ENCODE measurements at places on chromosomes 1 and 21.
A peak's percentile ranks its signal among the peaks of the same experiment; 100 is the strongest.

- no peak for DNase-seq
Observed at GRCh38 chr1:76668046-76668445, 199.2 kb upstream of the ST6GALNAC5 start.

GRCh38 chr1:7574121-7575040, 196.7 kb upstream of the VAMP3 start:
- DNase-seq, result no peak

- DNase-seq, result peak; percentile 6
Observed at GRCh38 chr1:72281144-72281543, 1.2 kb downstream of the NEGR1 start.

- DNase-seq, result no peak
Observed at GRCh38 chr1:17933971-17934370, 173.6 kb upstream of the IGSF21 start.

- DNase-seq, result peak; percentile 60
Observed at GRCh38 chr1:27609618-27610240, 5.8 kb upstream of the AHDC1 start.

DNA sequence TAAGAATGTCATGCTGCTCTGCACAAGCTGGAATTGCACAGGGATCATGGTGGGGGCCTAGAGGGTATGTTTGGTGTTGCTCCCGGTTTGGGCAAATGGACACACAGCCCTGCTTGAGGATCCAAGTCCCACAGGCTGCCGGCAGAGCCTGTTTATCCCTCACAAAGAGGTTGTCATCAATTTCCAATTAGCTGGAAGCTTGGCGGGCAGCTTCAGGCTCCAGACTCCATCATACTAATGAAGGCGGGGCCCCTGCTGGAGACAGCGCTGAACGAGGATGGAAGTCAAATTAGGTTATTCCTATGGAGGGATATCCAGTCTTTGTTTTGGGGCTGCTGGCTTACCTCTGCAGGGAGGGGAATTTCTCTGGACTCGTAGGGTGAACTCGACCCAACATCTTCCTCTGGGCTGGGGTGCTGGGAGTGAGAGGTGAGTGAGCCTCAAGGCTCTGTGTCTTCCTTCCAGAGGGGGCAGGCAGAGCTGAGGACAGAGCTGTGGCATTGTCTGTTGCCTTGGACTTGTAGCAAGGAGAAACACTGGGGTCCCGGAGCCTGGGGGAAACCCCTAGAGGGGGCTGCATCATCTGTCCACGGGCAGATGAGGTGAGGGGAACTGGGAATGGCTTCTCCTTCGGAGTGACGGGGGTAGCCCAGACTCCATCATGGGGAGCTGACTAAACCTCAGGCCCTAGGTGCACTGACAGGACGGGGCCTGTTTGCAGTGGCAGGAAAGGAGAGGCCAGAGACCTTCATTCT, 24.9 kb upstream of the PARP1 start:
- no peak for DNase-seq

DNA sequence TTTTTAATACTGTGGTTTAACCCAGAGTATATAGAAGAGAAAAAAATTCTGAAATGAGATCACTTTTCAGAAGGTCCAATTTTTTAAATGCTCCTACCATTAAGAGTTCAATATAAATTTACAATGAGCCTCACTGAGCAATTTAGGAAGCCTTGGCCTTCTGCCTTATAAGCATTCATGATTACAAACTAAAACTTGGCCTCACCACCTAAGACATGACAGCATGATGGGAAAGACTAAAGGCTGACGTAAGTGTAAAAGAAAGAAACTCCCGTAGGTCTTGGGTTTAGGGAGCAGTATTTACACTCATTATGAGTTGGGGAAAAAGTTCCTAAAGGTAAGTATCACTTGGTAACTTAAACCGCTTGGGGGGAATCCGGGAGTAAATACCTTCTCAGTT, 70.7 kb upstream of the ESRRG start:
- no peak for DNase-seq

- DNase-seq, result no peak
Observed at GRCh38 chr21:21412096-21412495, 413.9 kb downstream of the NCAM2 start.

GRCh38 chr21:36636016-36636415, 62.9 kb upstream of the SIM2 start:
- no peak for DNase-seq

GRCh38 chr1:107871259-107871658, 93.7 kb downstream of the VAV3 start:
- DNase-seq, result no peak

GRCh38 chr1:244050835-244051444, at the start of gene ZBTB18:
ZBTB18 (plus strand) TSS chr1:244051283; CDS start chr1:244051432, 149 bp downstream.
- no peak for DNase-seq

DNA sequence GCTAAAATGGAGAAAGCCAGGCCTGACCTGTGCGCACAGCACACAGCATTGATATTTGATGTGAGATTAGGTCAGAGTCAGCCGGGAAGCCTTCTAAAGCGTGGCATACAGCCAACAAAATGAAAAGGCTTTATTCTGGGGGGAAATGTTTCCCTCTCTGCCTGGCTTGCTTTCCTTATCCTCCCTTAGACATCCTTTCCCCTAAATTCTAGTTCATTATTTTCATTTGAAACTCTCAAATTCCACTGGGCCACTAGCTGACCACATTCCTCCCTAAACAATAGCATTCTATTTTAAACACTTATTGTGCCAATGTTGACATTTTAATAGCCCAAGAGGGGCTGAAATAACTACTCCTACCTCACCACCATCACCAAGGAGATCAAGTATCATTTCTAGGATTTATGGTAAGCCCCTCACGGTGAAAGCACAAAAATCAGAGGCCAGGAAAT, 49.4 kb downstream of the LEPR start:
- DNase-seq, result no peak

DNA sequence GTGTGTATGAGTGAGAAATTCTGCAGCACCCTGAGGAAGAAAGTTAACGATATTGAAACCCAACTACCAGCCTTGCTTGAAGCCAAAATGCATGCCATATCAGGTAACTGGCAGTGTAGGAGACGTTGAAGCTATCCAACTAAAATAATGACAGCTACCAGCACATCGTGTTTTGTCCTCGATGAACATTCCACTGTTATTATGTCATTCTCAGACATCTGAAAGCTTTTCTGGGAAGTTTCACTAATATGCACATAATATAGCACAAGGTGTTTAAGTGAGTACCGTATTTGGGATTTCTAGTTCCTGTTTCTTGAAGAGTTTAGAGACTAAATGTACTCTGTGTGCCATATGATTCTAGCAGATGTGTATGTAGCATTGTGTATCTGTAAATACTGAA, 173.5 kb downstream of the DISC1 start:
- DNase-seq, result no peak

DNA sequence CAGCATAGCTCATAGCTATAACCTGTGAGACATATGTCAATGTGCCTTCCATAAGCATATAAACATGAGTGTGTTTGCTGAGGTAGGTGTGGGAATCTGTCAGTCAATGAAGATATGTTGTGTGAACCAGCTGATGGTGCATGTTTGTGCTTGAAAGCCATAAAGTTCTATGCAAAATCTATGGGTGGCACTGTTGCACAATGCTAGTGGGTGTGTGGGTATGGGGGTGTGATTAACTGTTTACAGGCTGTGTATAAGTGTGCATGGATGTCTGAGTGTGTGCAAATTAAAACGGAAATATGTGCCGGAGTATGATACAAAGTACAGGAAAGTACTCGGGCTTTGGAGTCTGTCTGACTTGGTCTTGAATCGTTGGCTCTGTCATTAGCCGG, 1.0 kb upstream of the ATP2B4 start:
- peak; percentile 42 for DNase-seq

DNA sequence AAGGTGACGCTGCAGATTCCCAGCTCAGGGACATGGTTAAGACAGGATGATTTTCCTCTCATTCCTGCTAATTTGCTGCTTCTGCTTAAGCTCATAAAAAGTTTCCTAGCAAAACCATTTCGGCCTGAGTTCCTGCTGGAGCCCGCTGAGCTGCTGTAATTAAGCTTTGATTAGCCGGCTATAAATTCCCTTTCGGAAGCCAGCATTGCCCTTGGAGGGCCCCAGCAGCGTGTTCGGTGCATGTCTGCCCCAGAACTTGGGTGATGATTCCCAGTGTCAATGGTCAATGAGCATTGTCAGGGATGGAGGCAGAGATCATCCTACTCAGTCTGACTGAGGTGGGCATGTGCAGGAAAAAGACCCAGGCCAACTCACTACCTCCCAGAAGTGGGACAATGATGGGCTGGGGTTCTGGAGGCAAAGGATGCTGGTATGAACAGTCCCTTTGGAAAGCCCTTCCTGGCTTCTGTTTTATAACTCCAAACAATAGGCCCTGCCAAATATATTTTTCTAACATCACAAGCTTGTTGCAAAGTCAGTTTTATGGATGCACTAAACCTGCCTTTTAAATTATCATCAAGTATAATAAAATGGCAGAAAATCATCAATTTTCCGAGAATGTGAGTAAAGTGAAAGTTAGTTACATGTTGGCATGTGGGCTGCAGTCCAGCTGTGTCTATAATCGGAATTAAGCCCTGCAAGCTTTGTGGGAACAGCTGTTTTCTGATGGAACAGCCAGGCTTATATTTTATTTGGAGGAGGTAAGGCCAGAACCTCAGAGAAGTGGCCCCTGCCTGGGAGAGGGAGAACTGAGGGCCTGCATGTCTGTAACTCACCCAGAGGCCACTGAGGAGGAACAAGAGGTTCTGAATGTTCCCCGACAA, 257.1 kb downstream of the GRIK3 start:
- DNase-seq, result no peak

GRCh38 chr1:39332828-39333227, 128.3 kb downstream of the MACF1 start:
- no peak for DNase-seq

- DNase-seq, result peak; percentile 5
Observed at GRCh38 chr1:113057006-113057405, 16.0 kb upstream of the LRIG2 start.

GRCh38 chr1:232211149-232211548, 418.8 kb downstream of the SIPA1L2 start:
- no peak for DNase-seq

DNA sequence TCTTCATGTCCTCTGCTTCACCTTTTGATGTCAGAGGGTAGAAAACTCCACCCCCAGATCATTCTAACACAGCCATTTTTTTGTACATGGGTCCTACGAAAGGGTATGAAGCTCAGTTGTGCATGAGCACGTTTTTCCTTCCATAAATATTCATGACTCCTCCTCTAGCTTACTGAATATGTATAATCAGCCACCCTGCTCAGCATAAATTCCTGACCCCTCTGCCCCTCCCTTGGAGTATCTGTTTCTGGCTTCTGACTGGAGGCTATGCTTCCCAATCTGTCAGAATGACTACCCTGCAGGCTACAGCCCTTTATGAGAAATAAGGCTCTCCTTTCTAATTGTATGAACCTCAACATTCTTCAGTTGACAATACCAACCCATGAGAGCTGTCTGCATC, 42.8 kb upstream of the PARP1 start:
- DNase-seq, result no peak

GRCh38 chr1:28537457-28538199, 15.3 kb upstream of the TRNAU1AP start:
- no peak for DNase-seq

GRCh38 chr1:43441166-43441893, 12.4 kb downstream of the HYI start:
- DNase-seq, result no peak

- DNase-seq, result no peak
Observed at GRCh38 chr21:35284199-35284598, 235.1 kb upstream of the RUNX1 start.

- DNase-seq, result no peak
Observed at GRCh38 chr1:95002540-95003432, 70.0 kb downstream of the ALG14 start.

DNA sequence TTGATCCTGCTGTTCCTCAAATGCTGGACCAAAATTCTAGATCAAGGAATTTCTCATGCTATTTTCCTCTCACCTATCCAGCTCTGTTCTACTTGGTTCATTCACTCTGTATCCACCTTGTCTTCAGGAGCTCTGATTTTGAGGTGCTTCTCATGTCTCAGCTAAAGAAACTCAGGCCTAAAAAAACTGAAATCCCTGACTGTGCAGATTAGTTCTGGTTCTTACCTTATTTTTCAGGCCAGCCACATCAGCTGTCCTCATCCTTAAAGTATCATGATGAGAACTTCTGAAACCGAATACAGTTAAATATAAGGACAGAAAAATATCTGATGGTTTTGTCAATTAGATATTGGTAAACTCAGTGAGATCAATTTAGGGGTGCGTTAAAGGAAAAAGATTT, 27.8 kb upstream of the DR1 start:
- DNase-seq, result no peak

DNA sequence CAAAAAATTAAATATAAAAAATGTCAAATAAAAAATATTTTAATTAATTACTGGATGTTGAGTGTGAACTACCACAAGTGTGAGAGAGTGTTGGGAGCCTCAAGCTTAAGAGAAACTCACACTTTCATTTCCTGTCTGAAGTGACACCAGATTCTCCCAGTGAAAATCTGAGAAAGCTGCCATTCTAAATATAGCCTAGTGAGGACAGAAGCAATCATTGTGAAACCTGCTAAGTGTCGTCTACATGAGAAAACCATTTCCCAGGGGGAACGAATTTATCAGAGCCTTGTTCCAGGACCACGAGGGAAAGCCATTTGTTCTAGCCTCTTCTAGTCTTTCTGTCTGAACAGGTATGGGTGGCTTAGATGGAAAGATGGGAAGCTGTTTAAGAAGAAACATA, 329.3 kb upstream of the PRMT6 start:
- DNase-seq, result no peak

DNA sequence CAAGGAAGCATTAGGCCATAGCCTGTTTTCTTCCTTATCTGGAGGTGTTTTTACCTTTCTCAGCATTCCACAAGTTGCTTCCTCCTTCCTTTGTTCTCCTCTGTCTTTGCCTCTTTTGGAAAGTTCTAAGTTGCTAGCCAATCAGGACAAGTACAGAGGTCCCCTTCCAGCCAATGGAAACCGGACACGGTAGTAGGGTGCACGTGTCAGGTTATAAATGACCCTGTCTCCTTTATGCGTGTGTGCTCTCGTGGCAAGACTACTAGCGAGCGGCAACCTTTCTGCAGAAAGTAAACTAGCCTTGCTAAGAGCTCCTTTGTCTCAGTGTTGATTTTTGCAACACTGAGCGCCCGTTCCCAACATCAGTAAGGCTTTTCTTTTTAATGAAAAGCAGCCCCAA, 1.5 kb upstream of the ACADM start:
- no peak for DNase-seq

DNA sequence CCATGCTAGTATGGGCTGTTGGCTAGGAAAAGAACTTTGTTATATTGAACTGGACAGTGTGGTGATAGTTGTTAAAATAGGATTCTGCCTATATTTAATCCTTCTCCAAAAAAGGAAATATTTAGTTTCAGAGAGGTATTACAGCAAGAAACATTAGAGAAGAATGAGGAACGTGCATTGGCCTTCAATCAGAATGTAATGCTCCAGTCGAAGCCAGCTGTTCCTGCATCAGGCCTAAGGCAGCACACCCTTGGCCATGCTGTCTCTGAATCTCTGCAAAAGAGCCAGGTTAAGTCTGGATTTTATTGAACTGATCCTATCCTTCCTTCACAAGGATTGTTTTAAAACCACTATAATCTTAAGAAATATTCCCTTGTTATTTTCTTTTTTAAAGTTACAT, 35.3 kb upstream of the RALGPS2 start:
- DNase-seq, result no peak

GRCh38 chr1:209412036-209412435, 171.5 kb upstream of the CAMK1G start:
- DNase-seq, result no peak

- no peak for DNase-seq
Observed at GRCh38 chr1:107557095-107557494, 407.9 kb downstream of the VAV3 start.

- DNase-seq, result no peak
Observed at GRCh38 chr1:247334378-247335133, 2.9 kb upstream of the ZNF496 start.

- DNase-seq, result no peak
Observed at GRCh38 chr1:196143602-196144342, 464.5 kb downstream of the KCNT2 start.

- DNase-seq, result no peak
Observed at GRCh38 chr1:33007190-33008050, 29.3 kb downstream of the AK2 start.
